CMK (cell line): ENCODE measurements at places on chromosomes 2 and 18.

- no peak for DNase-seq
These were observed 2.3 kb downstream of the KCNE4 start for GRCh38 chr2:223054193-223054781.

GRCh38 chr2:67898595-67898994, 164.2 kb downstream of the C1D start:
- no peak for DNase-seq

- DNase-seq: no peak
These were observed 72.4 kb downstream of the SLC16A14 start for GRCh38 chr2:229996320-229996719.

DNA sequence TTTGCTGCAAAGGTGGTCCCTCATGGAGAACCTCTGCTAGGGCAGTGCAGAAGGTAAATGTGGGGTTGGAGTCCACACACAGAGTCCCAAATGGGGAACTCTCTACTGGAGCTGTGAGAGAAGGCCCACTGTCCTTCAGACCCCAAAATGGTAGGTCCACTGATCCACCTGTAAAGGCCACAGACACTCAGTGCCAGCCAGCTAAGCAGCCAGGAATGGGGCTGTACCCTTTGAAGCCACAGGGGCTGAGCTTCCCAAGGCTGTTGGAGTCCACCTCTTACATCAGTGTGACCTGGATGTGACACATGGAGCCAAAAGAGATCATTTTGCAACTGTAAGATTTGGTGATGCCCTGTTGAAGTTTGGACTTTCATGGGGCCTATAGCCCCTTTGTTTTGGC, 252.4 kb upstream of the GULP1 start:
- no peak for DNase-seq

- DNase-seq: no peak
These were observed 124.6 kb downstream of the SPOPL start for GRCh38 chr2:138626148-138626547.

DNA sequence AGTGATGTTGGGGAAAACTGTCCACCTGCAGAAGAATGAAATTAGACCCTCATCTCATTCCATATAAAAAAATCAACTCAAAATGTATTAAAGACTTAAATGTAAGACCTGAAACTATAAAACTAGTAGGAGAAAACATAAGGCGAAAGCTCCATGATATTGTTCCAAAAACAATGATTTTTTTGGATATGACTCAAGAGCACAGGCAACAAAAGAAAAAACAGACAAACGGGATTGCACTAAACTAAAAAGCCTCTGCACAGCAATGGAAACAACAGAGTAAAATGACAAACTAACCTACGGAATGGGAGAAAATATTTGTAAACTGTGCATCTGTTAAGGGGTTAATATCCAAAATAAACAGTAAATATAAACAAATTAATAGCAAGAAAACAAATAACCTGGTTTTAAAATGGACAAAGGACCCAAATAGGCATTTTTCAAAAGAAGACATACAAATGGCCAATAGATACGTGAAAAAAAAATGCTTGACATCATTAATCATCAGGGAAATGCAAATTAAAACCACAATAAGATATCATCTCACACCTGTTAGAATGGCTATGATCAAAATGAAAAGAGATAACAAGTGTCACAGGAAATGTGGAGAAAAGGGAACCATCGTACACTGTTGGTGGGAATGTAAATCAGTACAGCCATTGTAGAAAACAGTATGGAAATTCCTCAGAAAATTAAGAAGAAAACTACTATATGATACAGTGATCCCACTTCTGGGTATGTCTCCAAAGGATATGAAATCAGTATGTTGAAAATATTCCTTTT, 26.6 kb downstream of the LRRFIP1 start:
- no peak for DNase-seq

DNA sequence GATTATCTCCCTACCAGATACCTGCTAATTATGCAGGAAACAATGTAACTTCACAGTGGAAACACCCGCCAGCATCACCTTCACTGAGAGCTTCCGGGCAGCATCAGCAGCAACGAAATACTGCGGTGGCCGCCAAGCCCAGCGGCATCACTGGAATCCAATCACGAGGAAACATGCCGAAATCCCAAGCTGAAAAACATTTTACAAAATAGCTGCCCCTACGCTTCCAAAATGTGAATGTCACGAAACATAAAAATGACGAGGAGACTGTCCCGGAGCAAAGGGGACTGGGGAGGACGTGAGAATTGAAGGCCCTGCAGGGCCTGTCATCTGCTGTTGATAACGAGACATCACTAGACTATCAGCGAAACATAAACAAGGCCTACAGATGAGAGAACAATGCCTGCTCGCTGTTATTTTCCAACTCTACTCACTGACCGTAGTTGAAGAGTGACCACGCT, 82.6 kb downstream of the HDAC4 start:
- no peak for DNase-seq

DNA sequence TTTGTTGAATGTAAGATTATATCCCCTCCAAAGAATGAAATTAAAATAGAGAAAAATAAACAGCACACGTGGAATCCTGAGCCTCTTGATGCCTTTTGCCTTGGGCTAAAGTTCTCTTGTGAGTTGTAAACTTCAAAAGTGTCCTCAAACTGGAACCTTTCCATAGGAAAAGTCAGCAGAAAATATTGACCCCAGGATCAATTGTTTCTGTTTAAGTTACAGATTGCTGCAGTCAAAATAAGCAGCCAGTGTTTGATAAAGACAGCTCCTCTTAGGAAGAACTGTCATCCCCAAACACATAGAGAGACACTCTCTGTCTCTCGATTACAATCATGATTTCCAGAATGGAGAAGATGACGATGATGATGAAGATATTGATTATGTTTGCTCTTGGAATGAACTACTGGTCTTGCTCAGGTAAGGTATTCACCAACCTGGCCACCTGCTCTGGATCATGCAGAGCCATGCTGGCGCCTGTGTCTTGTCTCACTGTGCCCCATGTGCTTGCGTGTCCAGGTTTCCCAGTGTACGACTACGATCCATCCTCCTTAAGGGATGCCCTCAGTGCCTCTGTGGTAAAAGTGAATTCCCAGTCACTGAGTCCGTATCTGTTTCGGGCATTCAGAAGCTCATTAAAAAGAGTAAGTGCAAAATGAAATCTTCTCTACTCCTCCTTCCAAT, at the start of gene SPP2:
TSS of gene SPP2 (plus strand) at position 248 of the 681 bp plus-strand sequence. CDS start at position 333, 85 bp downstream.
- DNase-seq: no peak

DNA sequence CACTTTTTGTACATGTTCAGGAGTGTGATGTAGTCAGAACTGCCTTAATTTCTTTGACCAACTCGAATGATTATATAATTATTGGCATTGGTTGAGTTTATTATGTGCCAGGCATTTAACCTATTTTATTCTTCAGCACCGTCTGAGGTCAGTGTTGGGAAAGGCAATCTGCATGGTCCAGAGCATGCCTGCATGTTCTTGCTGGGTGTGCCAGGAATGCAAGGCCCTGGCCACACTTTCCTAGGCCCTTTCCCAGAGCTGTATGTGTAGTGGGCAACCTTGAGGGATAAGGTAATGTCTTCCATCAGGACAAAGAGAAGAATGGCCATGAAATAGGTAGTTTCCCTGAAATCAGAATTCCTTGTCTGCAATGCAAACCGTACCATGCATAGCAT, 9.7 kb upstream of the SNRNP200 start:
- DNase-seq: no peak

DNA sequence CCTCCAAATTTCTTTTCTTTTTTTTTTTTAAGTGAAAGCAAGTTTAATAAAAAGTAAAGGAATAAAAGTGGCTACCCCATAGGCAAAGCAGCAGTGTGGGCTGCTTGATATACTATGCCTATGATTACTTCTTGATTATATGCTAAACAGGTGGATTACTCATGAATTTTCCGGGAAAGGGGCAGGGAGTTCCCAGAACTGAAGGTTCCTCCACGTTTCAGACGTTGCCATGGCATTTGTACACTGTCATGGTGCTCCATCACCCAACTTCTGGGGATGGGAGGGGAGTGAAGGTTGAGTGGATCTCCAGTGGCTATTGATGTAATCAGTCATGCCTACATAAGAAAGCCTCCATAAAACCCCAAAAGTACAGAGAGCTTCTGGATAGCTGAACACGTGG, 176.2 kb downstream of the CYP26B1 start:
- DNase-seq: no peak

GRCh38 chr2:198143793-198144192, 339.4 kb downstream of the PLCL1 start:
- no peak for DNase-seq

DNA sequence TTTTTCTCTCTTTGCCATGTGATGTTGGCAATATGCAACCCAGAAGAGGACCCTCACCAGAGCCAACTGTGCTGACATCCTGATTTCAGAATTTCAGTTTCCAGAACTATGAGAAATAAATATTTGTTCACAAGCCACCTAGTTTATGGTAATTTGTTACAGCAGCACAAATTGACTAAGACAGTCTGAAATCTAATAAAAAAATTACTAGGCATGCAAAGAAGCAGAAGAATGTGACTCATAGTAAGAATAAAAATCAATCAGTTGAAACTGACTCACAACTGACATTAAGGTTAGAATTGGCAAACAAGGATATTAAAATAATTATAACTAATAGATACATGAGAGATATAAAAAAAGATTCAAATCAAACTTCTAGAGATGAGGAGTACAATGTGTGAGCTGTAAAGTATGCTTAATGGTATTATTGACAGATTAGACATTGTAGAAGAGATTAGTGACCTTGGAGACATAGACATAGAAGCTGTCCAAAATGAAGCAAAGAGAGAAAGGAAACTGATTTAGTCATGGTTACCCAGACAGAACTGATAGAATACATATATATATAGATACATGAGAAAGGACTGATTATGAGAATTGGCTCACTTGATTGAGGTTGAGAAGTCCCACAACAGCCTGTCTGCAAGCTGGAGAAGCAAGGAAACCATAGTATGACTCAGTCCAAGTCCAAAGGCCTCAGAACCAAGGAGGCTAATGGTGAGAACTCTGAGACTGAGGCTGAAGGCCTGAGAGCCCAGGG, 27.8 kb upstream of the TTC39C start:
- DNase-seq: no peak

DNA sequence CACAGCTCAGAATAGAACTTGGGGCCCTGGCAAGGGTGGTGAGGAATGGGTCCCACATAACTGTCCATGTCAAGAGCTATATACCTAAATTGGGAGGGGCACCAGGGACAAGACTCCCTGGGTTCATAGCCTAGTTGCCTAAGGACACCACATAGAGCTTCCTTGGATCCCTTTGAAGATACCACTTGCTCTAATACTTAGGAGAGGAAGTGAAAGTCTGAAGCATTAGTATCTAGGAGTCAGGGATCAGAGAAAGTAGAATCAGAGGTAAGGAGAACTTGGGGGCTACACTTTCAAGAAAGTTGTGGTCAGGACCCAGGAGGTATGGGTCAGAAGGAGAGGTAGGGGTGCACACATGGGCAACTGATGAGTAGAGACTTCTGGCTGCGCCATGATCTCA, 318.2 kb upstream of the SLC39A10 start:
- DNase-seq: no peak

DNA sequence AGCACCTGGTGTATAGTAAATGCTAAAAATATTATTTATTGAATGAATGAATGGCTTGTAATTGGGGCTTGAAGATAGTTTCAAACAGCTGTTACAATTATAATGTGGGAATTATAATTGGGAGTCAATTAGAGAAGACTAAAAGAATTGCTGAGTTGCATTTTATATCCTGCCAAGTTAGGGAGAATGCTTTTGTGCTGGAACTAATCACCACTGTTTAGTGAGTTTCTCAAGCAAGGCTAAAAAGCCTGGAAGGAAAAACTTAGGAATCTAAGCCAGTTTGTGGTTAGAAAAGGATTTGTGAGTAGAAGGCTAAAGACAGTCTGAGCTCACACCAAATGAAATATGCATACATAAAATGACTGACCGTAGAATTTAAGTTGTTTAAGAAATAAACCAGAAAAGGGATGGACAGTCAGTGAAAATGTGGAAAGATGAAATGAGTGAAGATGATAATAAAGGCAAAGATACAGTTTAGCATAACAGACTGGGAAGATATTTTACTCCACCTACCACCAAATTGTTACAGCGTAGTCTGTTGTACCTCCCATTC, 647.7 kb upstream of the FSHR start:
- DNase-seq: no peak

DNA sequence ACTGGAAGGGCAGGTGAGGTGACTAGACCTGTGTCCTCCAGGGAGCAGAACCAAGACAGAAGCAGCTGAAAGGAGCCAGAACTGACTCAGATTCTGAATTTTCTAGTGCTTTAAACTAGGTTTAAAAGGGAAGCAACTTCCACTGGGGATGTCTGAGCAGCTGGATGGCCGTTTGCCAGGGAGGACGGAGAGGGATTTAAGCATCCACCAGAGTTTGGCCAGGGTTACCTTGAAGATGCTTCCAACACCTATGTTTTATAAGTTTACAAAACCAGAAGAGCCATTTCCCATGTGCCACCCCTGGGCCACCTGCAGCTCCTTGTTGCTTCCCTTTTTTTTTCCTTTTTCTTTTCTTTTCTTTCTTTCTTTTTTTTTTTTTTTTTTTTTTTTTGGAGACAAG, 48.6 kb upstream of the RBM44 start:
- no peak for DNase-seq

- no peak for DNase-seq
These were observed 1098.2 kb upstream of the FANCL start for GRCh38 chr2:59339121-59339836.

DNA sequence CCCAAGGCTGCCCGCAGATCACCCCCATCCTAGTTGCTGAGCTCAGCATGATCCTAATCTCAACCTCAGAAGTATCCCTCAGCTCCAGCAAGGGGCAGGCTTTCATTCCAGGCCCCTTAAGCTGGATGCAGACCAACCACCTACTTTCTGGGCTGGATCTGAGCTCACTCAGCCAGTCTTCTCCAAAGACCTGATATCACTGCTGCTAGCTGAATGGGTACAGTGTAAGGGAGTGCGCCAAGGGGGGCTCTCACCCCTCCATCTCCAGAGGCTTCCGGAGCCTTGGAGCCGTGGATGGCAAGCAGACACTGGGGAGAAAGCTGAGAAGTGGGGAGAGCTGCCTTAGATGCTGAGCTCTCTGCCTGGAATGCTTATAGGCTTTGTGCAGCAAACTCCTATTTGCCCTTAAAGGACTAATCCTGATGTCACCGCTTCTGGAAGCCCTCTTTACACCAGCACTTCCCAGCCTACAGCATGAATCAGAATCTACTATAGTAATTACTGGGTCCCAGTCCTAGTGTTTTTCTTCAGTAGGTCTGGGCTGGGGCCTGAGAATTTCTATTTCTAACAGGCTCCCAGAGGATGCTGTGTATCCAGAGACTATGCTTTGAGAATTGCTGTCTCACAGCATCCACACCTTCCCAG, 31.0 kb downstream of the GYPC start:
- no peak for DNase-seq

GRCh38 chr2:8382485-8382884, 299.4 kb upstream of the ID2 start:
- DNase-seq: no peak

GRCh38 chr2:195466427-195466826, 190.6 kb upstream of the SLC39A10 start:
- DNase-seq: no peak

GRCh38 chr2:107412209-107412904, 414.3 kb upstream of the RGPD4 start:
- DNase-seq: no peak

GRCh38 chr2:207683438-207683837, 28.0 kb upstream of the CCNYL1 start:
- DNase-seq: no peak
